HFF-Myc (cell line): ENCODE measurements at places on chromosomes 6 and 20.

DNA sequence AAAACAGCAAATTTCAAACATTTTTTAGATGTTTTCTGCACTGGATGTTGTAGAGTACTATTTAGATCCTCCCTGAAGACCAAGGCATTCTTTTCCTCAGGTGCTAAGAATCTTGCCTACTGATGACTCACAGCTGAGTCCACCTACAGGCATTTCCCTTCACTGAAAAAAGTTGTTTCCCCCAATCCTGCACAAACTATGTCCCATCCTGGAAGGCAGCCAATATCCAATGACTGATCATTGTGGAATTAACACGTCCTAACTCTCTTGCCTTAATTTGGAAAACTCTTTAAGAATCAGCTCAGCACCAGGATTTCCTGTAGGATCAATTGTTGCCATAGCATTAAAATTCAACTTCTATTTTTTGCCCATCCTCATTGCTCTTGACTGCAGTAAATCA lies 268.4 kb upstream of the IRAK1BP1 start:
- peak; percentile 91 for DNase-seq

- DNase-seq, result no peak
Observed at GRCh38 chr20:36122931-36123288, 31.6 kb upstream of the EPB41L1 start.

DNA sequence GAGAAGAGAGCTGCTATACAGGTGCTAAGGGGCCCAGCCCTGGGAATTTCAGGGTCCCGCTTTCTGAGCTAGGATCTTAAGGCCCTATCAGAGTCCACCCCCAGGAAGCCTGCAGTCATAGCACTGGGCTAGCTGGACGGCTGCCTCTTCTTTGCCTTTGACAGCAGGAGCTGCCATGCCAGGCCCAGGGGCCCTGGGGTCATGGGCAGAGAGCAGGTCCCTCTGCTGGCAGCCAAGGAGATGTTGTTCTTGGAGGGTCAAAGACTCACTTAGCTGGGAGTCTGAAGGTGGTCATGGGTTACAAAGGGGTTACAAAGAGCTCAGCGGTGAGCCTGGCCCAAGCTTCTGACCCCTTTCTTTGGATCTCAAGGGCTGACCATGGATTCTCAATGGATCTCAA lies 52.7 kb downstream of the RPP21 start:
- DNase-seq, result no peak

GRCh38 chr20:1702328-1702727 lies 44.7 kb upstream of the SIRPG start:
- DNase-seq, result no peak

GRCh38 chr6:112033791-112034615 lies 19.9 kb upstream of the CCN6 start:
- DNase-seq, result no peak

- no peak for DNase-seq
Observed at GRCh38 chr6:25320459-25320858, 41.3 kb downstream of the CARMIL1 start.

DNA sequence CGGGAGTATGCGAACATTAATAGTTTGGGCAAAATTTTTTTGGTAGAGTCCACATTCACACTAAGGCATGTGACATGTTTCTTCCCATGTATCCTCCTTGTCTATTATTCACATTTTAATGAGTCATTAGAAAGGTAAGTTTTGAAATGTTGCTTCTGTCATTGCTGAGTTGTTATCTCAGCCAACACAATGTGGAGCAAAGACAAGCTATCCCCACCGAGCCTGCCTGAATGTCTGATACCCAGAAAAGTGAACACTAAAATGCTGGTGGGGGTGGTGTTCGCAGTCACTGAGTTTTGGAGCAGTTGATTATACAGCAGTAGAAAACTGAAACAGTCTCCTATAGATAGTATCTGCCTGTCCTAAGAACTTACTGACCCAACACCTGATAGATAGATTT lies 68.3 kb upstream of the ASF1A start:
- DNase-seq, result no peak

- DNase-seq, result no peak
Observed at GRCh38 chr6:161622779-161623178, 348.9 kb upstream of the AGPAT4 start.

DNA sequence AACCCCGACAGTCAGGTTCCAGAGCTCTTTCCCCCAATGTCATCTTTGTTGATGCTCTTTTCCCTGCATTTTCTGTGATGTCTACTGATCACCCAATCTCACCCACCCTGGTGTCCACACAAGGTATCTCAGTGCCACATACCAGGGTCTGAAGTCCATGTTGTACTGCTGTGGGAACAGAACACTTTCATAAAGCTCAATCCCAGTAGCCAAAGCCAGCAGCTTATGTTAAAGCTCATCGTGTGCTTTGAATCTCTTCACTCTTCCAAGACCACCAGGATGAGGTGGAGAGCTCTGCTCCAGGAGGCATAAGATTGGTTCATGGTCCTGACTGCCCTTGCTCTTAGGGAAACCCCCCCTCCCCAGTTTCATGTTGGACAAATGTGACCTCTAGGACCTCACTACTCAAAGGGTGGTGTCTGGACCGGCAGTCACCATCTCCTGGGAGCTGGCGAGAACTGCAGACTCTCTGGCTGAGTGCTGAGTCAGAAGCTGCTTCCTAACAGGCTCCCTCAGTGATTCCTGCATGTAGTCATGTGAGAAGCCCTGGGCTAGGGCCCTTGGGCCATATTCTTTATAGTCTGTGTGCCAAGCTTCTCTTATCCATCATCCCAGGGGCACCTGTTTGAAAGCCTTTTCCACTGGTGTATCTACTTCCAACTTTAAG lies 13.4 kb upstream of the CPNE5 start:
- DNase-seq, result peak; percentile 58

DNA sequence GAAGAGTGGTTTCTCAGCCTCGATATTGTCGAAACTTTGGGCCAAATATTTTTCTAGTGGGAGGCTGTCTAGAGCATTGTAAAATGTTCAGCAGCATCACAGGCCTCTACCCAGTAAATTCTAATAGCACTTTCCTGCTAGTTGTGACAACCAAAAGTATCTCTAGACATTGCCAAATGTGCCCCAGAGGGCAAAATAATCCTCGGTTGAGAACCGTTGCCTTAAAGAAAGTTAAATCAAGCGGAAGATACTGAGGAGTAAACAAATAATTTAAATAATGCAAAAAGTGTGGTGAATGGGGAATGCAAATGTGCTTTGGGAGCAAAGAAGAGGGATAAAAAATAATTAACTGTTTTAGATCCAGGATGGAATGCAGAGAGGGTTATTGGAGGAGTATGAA lies 106.4 kb upstream of the ASCC3 start:
- DNase-seq, result no peak

DNA sequence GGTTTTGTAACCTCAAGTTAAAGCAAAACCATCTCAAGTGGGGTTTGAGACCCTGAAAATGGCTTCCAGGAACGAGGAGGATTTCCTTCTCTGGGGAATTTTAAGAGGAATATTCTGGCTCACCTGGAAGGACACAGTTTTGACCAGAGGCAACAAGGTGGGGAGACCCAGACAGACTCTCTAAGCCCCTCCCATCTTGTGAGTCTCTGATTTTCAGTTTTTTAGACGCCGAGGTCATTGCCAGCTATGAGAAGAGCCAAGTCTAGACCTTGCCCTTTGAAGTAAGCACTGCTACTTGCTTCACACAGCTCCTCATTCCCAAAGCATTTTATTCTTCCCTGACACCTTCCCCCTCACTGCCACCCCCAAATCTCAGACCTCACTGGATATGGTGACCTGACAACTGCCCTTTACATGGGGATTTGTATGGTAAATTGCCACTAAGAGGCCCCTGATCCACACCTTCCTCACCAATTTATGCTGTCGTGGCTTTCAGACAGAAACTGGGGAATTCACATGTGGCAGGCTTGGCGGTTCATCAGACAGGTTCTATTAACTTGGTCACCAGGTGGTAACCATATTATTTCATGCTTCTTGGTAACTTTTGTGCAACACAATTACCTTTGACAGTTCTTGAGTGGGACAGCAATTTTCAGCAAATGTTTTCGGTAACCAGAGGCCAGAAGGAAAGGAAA lies 116.2 kb downstream of the ISM1 start:
- DNase-seq, result no peak

GRCh38 chr20:62326959-62327725 lies 24.3 kb downstream of the ADRM1 start:
- no peak for DNase-seq

DNA sequence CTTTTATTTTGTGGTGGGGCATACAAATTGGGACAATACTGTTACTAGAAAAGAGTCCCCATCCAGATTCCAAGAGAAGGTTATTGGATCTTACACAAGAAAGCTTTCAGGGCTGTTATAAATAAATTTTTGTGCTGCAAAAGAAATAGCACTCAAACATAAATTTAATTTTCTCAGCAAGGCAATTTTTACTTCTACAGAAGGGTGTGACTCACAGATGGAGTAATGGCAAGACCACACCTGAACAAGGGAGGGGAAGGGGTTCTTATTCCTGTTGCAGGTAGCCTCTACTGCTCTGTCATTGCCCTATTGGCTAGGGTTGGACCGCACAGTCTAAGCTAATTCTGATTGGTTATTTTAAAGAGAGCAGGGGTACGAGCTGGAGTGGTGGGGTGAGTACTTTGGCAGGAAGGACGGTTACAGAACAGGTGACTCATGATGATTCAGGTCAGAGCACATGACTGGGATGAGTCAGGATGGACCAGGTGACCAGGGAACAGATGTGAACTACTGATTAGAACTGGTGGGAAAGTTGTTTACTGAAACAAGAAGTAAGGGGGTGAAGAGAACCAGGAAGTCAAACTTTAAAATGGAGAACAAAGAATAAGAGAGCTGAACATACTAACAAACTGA lies 41.1 kb downstream of the CNR1 start:
- peak; percentile 2 for DNase-seq

DNA sequence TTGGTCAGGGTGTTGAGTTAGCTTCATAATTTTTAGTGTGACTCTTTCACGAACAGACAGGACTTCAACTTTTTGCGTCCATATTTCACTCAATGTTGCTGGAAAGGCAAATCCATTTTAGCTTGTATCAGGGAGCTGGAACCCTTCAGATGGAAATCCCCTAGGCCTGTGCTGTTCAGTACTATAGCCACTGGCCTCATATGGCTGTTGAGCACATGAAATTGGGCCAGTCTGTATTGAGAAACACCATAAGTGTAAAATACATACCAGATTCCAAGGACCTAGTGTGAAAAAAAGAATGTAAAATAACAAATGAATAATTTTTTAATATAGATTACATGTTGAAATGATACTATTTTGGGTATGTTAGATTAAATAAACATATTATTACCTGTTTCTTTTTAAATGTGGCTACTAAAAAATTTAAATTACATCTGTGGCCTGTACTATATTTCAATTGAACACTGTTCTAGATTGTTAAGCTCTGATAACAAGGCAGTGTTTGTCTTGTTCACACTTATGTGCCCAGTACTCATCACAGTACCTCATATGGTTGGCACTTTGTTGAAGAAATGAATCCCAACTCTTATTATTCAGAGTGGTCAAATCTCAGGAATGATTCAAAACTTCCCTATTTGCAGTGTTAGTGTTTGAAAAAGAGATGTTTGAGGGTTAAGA lies 34.3 kb downstream of the CTNNBL1 start:
- no peak for DNase-seq

- no peak for DNase-seq
Observed at GRCh38 chr6:21840428-21840827, 246.9 kb downstream of the SOX4 start.

DNA sequence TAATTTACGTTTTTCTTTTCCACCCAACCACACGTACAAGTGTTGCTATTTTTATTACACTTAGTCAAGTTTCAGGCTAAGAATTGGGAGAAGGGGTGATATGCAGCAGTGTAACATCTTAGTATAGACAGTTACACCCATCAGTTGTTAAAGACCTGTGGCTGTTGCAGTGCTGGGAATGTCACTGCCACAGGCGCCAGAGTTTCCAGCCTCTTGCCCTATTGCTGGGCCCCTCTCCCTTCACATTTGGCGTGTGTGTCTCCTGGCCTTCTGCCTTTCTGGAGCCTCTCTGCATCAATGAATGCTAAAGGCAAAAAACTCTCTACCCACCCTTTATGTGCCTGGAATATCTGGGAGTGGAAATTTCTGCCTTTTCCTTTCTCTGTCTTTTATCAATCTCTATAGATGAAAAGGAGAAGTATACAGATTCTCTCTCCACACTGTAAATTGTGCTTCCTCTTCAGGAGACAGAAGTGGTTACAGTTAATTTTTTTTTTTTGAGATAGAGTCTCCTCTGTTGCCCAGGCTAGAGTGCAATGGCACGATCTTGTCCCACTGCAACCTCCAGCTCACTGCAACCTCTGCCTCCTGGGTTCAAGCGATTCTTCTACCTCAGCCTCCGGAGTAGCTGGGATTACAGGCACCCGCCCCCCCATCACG lies 73.0 kb downstream of the TIAM2 start:
- DNase-seq, result no peak

DNA sequence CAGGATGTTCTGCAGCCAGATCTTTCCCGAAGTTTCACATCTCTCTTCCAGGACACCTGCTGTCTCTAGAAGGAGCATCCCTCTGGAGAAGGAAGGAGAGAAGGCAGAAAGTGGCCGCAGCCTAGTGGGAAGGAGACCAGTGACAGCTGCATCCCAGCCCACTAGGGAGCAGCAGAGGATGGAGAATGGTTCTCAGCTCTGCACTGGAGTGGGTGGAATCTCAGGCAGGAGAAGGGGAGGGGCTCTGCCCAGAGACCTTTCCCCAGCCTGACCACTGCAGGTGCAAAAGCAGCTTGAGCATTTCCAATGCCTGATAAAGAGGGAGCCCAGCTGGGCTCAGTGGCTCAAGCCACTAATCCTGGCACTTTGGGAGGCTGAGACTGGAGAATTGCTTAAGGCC lies 32.3 kb downstream of the NCR2 start:
- peak; percentile 36 for DNase-seq
